ENCODE measurements at places on chromosomes 13 and 19. TPM values are rescaled to one million over a fixed set of nuclear protein-coding genes. Genes with fewer than 3 reads are reported as not detected.

SIAH3 gene
- total RNA-seq, result 0.10 TPM

DAZAP1 gene
- 74.9 TPM for total RNA-seq

ZNF285 gene
- 3.1 TPM for total RNA-seq

ZNF610 gene
- total RNA-seq, result 4.9 TPM

ZFP28 gene
- 5.4 TPM for total RNA-seq

SSC5D gene
- 2.4 TPM for total RNA-seq

BSPH1 gene
- total RNA-seq, result not detected

KLK6 gene
- not detected for total RNA-seq

TUBB4A gene
- total RNA-seq, result 3.7 TPM

RFPL4A gene
- not detected for total RNA-seq

PLK5 gene
- not detected for total RNA-seq

MAP3K10 gene
- 21.7 TPM for total RNA-seq

PDX1 gene
- total RNA-seq, result not detected

ZNF541 gene
- not detected for total RNA-seq

MRPS31 gene
- total RNA-seq, result 13.1 TPM

SIGLEC8 gene
- not detected for total RNA-seq

LINGO3 gene
- not detected for total RNA-seq

KIR2DL1 gene
- total RNA-seq, result not detected

IGFL4 gene
- not detected for total RNA-seq

TRAPPC2B gene
- total RNA-seq, result 24.6 TPM

ZNF382 gene
- total RNA-seq, result 8.5 TPM

NKPD1 gene
- 0.29 TPM for total RNA-seq

LILRB4 gene
- total RNA-seq, result not detected

OR10H5 gene
- not detected for total RNA-seq

EDNRB gene
- total RNA-seq, result 18.8 TPM

BST2 gene
- 111 TPM for total RNA-seq

URAD gene
- total RNA-seq, result not detected

ATP4B gene
- total RNA-seq, result 0.58 TPM

LILRA2 gene
- total RNA-seq, result not detected

SERTM1 gene
- 0.35 TPM for total RNA-seq

ZNF260 gene
- 13.8 TPM for total RNA-seq

ATP4A gene
- total RNA-seq, result not detected
